NCI-H2171 (cell line): ENCODE measurements at places on chromosomes 6 and 20.

DNA sequence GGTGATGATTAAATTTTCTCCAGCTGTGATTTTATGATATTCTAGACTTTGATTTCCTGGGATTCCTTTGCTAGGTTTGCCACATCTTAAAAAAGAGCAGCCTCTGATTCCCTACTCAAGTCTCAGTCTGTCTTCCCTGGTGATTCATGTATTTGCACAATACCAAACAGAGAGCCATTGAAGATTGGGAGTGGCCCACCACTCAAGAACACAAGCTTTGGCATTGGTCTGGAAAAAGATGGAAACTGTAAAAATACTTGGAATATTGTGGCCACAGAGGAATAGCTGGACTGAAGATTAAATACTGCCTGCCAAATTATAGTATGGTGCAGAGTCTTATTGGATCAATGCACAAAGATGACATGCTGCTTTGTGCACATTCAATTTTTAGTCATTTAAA, 32.9 kb downstream of the PTCHD4 start:
- DNase-seq = no peak

- no peak for DNase-seq
Measured at GRCh38 chr20:8128291-8129060, 3.6 kb upstream of the PLCB1 start.

DNA sequence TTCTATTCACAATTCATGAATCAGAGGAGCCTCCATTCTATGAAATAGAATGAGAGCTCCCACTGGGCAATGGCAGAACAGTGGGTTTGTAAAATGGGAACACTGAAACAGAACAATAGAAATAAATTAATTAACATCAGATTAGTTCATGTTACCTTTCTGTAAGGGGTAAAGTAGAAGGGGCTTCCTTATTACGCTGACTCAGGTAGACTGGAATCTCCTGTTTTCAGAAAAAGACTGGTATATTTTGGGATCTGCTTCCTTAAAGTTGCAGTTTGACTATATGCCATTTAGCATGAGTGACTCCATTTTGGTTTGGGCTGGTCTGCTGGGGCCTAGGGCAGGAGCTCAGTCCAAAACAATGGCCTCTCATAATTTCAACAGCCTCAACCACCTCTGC, 52.8 kb upstream of the ZFAND3 start:
- DNase-seq = no peak

GRCh38 chr6:35569011-35569461, 56.3 kb upstream of the TULP1 start:
- DNase-seq = peak; percentile 84

- no peak for DNase-seq
Measured at GRCh38 chr6:25340431-25341202, 61.4 kb downstream of the CARMIL1 start.

DNA sequence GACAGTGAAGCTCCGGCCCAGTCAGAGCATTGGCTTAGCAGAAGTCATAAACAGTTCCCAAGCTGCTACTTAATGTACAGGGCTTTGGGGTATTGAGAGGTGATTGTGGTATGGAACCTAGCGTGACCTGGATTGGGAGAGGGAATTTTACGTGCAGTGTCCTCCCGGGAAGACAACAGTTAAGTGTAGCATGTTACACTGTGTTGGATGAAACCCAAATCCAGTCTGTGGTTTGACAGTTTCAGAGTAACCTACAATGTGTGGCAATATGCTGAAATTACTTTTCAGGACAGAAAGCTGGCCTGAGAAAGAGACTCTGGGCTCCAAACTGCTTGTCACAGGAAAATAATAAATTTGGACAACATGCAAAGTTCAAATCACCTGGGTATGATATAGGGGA, 28.1 kb upstream of the RALGAPA2 start:
- no peak for DNase-seq

DNA sequence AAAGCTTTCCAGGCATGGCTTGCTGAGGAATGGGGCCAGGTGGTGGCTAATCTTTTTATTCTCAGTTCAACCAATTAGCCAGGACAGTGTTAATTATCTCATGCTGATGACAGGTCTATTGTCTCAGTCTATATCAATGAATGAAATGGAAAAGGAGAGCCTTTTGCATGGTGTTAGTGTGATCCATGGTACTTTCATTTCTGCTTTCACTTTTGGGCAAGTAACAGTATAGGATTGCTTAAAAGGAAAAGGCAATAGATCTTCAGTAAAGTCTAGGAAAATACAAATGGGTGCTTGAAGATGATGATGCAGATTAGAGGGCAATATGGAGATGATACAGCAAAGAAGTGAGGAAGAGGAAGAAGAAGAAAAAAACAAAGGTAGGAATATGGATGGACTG, 430.3 kb downstream of the TFAP2A start:
- no peak for DNase-seq

DNA sequence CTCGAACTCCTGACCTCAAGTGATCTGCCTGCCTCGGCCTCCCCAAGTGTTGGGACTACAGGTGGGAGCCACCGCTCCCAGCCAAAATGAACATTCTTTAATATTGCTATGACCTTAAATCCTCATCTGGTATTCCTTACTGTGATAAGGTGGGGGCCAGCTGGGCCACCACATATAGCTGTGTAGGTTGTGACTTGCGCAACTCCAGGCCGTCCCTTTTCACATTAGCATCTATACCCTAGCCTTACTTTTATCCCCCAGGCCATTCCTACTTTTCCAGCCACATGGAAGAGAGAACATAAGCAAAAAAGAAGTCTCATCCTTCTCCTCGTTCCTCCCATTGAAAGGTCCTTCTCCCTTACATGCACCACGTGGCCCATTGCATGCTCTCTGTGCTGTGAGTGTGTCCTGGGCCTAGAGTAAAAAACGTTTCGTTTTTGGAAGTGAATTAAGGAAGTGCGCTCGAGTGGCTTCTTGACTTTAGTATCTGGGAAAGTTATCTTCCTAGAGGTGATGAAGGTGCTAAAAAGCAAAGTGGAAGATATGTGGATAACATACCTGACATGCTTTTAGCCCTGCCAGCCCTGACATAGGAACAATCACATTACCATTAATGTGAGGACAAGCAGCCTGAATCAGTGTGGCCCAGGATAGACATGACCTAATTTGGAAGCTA, 56.8 kb upstream of the KIF13A start:
- no peak for DNase-seq

- DNase-seq = no peak
Measured at GRCh38 chr6:102215425-102215824, 821.9 kb downstream of the GRIK2 start.

GRCh38 chr6:112877134-112878100, 530.3 kb downstream of the RFPL4B start:
- DNase-seq = no peak

DNA sequence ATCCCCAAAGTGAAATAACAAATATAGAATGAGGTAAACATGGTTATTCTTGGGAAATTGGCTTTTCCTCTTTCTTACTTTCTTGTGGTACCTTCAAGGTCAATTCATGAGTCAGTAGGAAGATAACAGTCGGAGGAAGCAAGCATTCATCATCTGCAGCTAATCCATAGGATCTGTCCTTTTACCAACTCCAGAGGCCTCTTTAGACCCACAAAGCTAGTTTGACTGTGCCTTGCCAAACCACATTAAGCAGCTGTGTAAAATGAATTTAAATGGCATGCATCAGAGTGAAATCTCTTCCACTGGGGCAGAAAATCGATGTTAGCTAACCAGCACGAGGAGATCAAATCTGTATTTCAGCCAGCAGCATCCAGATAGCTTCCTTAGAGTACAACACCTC, 171.3 kb downstream of the TMEM242 start:
- no peak for DNase-seq

DNA sequence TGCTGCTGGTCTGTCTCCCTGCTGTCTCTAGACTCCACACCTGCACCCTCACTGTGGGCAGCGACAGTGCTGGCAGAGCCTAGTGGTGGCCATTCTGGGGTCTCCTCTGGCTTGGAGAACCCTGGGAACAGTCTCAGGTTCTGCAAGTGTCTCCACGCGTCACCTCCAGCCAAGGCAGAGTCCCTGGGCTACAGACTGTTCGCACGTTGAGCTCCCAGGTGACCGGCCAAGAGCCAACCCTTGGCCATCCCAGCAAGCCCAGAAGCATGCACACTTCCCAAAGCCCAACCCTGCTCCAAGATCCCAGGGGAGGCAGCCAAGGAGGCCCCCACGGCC, 4.8 kb downstream of the EEF1A2 start:
- no peak for DNase-seq

GRCh38 chr20:62234339-62234738, 4.0 kb upstream of the OSBPL2 start:
- DNase-seq = no peak

DNA sequence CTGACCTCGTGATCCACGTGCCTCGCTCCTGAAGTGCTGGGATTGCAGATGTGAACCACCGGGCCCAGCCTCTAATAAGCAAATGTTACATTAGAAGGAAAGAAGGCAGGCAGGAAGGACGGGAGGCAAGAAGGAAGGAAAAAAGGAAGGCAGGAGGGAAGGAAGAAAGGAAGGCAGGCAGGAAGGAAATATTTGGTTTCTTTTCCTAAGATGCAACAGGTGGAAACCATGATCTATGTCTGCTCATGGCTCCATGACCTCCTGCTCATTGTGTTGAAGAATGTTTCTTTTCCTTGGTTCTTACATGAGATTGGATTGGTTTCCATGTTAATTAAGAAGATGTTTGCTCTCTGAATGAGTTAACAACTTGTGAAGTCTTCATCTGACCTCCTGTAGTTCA, 91.8 kb upstream of the SNX9 start:
- no peak for DNase-seq

GRCh38 chr20:10249048-10249770, 30.6 kb downstream of the SNAP25 start:
- no peak for DNase-seq

GRCh38 chr6:136403110-136403980, 113.7 kb upstream of the BCLAF1 start:
- no peak for DNase-seq

DNA sequence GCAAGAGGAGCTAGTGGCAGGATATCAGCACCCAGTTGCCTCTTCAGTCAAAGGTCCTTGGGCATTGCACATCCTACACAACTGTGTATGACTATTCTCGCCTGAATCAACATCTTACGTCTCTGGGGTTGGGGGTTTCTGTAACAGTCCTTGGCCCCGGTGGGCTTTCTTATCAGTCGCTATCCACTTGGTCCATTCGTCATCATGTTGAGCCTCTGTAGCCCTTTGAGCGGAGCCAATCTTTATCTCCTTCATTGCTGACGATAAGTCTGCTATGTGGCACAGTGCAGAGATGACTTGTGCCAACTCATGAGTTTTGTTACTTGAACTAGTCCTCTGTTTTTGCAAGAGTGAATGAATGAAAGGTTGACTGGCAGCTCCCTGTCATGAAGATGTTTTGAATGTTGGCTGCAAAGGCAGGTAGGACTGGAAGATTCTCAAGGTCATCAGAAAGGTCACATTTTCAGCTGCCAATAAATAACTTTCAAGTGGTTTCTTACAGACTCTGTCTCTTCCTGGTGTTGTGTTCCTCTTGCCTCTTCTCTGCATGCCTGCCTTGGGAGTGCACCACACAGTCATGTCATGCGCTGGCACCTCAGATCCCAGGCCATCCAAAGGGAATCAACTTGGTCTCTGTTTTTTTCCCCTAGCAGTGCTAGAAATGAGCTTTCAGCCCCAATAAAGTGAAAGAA, 238.9 kb downstream of the SLC24A3 start:
- DNase-seq = no peak

GRCh38 chr20:31568773-31569162, 36.3 kb upstream of the ID1 start:
- DNase-seq = no peak

- no peak for DNase-seq
Measured at GRCh38 chr6:34457382-34457741, 8.5 kb upstream of the PACSIN1 start.

GRCh38 chr6:42345696-42346416, 105.9 kb downstream of the TRERF1 start:
- no peak for DNase-seq

DNA sequence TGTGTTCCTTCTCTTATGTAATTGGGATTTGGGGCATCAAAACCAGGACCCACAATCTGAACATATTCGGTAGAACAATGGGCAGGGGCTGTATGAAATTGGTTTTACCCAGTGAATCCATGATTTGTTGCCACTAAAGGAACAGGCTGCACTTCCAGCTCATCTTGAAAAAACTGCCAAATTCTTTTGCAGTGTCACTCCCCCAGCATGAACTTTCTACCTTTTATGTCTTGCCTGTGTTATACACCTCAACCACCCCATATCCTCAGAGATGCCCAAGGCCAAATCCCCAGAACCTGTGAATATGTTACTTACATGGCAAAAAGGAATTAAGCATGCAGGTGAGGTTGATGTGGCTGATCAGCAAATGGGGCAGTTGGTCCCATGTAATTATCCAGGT, 280.2 kb upstream of the ECI2 start:
- no peak for DNase-seq

GRCh38 chr20:7375905-7376304, 564.4 kb downstream of the HAO1 start:
- DNase-seq = peak; percentile 31

DNA sequence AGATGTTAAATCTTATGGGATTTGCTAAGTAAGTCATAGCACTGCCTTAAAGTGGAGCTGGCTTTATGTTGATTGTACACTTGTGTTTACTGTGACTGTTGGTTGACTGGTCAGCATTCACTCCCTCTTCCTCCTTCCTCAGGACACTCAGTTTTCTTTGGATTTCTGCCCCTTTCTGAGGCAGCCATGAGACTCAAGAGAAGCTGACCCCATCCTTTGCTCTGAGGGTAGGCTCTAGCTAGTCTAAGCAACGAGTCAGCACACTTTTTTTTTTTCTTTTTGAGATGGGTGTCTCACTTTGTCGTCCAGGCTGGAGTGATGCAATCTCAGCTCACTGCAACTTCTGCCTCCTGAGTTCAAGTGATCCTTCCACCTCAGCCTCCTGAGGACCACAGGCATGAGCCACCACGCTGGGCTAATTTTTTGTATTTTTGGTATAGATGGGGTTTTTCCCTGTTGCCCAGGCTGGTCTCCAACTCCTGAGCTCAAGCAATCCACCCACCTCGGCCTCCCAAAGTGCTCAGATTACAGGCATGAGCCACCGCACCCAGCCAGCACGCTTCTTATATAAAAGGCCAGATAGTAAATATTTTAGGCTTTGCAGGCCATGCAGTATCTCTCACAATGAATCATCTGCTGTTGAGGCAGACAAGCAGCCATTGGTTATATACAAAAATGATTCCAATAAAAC, 191.4 kb downstream of the NFATC2 start:
- no peak for DNase-seq

- no peak for DNase-seq
Measured at GRCh38 chr20:53735536-53736050, 142.0 kb upstream of the ZNF217 start.

GRCh38 chr20:44118185-44119033, 68.6 kb downstream of the JPH2 start:
- DNase-seq = no peak

- DNase-seq = no peak
Measured at GRCh38 chr6:7144872-7145584, 37.3 kb downstream of the RREB1 start.

- DNase-seq = no peak
Measured at GRCh38 chr6:37618916-37619590, 78.6 kb downstream of the MDGA1 start.

GRCh38 chr6:3102875-3103274, 15.6 kb upstream of the BPHL start:
- DNase-seq = no peak
